NCI-H524 (cell line): ENCODE measurements at places on chromosomes 11 and 22.
A peak's percentile ranks its signal among the peaks of the same experiment; 100 is the strongest.

- DNase-seq, result no peak
These were observed 25.0 kb downstream of the SWAP70 start for GRCh38 chr11:9688716-9689511.

DNA sequence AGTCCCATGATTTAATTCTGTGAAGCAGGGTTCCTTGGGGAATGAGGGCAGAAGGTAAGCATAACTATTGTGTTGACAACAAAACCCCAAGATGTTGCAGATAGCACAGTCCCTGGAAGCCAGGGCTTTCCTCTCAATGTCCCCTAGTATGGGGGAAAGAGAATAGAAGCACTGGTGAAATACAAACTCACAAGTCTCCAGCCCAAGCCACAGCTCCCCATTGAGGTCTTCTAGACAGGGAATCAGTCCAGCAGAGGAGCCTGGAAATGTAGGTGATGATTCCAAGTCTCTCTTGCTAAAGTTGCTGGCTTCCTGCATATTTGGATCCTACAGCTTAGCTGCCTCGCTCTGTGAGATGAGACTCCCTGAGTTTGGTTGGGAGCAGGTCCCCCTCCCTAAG, 31.7 kb upstream of the DRD2 start:
- no peak for DNase-seq

DNA sequence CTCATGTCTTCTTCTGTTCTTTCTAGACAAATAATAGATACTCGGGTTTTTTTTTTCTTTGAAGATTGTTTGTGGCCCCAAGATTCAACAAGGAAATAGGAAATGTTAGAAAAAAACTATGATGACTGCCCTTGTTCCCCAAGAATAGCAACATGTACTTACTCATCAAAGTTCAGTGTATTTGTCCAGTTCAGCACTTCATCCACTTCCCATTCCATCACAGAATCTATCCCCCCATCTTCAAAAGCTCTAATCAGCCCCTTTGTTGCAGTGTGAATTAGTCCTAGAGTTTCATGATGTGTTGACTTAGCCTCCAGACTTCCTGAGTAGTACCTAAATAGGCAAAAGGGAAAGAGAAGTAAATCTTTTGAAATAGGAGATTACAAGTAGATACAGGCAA, 74.3 kb downstream of the C11orf65 start:
- no peak for DNase-seq

- peak; percentile 35 for DNase-seq
These were observed 1.2 kb upstream of the RASGRP2 start for GRCh38 chr11:64745189-64745520.

- DNase-seq, result no peak
These were observed 22.6 kb downstream of the ARHGEF17 start for GRCh38 chr11:73330569-73331093.

DNA sequence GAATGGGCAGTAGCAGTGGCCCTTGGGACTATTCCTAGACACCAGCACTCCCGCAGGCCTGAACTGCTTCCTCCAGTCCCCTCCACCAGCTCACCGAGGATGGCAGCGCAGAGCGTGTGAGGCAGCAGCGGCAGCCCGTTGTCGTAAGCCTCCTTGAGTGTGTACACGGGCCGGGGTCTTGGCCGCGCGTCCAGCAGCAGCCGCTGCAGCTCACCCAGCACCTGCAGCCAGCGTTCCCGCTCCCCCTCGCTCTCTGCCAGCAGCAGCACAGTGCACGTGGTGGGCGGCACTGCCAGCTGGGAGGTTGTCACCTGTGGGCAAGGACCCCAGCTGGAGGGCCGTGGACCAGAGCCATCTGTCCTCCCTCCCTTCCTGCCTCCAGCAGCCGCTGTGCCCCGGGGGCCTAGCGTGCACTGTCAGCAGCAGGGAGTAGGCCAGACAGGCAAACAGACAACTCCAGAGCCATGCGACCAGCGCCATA, 13.0 kb downstream of the CDC42BPG start:
- peak; percentile 59 for DNase-seq

- no peak for DNase-seq
These were observed 43.7 kb downstream of the MED15 start for GRCh38 chr22:20550851-20551744.

GRCh38 chr22:21761086-21761485, 25.5 kb upstream of the YPEL1 start:
- DNase-seq, result no peak

GRCh38 chr22:31230871-31231621, 18.9 kb downstream of the LIMK2 start:
- DNase-seq, result peak; percentile 12

DNA sequence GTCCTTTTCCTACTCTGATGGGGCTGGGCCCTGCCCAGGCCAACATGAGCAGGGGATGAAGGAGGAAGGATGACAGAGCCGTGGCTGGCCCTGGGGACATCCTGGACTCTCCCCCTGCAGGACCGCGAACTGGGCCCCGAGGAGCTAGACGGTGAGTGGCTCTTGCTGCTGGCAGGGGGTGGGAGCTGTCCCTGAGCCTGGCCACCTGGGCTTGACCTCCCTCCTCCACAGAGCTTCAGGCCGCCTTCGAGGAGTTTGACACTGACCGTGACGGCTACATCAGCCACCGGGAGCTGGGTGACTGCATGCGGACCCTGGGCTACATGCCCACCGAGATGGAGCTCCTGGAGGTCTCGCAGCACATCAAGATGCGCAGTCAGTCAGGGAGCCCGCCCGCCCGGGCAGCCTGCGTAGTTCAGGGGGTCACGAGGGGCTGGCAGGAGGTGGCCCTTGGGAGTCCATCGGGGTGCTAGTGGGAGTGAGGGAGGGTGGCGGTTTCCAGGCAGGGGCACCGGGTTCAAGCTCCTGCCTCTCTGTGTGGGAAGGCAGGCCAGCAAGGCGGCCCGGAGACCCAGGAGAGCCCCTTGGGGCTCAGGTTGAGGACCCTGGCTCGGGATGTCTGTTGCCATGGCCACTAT, 1.0 kb downstream of the CABP4 start:
- DNase-seq, result no peak

GRCh38 chr11:87722756-87723565, 452.3 kb downstream of the RAB38 start:
- peak; percentile 24 for DNase-seq

DNA sequence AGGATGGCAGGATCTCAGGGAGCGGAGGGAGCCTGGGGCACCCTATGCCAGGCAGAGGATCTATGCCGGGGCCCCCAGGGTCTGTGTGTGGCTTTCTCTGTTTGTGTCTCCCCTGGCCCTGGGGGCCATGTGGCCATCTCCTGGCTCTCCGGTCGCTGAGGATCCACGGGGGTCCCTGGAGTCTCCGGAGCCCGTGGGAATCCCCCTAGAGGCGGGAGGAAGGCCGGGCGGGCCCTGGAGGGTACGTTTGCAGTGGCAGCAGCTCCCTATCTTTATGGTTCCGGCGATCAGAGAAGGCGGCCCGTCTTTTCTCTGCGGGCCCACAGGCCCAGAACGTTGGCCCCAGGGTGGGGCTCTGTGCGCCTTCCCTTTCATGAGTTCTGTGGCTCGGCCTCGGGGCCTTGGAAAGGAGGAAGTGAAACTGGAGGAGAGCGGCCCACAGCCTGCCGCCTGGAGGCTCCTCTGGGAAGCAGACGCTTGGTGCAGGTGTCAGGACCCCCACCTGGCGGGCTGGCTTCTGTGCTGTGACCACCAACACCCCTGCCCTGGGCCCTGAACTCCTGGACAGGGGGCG, 82.1 kb downstream of the KCNQ1 start:
- DNase-seq, result no peak

GRCh38 chr11:44775366-44775984, 48.7 kb downstream of the TSPAN18 start:
- DNase-seq, result no peak

GRCh38 chr11:45895553-45896259, 10.3 kb downstream of the MAPK8IP1 start:
- DNase-seq, result no peak

DNA sequence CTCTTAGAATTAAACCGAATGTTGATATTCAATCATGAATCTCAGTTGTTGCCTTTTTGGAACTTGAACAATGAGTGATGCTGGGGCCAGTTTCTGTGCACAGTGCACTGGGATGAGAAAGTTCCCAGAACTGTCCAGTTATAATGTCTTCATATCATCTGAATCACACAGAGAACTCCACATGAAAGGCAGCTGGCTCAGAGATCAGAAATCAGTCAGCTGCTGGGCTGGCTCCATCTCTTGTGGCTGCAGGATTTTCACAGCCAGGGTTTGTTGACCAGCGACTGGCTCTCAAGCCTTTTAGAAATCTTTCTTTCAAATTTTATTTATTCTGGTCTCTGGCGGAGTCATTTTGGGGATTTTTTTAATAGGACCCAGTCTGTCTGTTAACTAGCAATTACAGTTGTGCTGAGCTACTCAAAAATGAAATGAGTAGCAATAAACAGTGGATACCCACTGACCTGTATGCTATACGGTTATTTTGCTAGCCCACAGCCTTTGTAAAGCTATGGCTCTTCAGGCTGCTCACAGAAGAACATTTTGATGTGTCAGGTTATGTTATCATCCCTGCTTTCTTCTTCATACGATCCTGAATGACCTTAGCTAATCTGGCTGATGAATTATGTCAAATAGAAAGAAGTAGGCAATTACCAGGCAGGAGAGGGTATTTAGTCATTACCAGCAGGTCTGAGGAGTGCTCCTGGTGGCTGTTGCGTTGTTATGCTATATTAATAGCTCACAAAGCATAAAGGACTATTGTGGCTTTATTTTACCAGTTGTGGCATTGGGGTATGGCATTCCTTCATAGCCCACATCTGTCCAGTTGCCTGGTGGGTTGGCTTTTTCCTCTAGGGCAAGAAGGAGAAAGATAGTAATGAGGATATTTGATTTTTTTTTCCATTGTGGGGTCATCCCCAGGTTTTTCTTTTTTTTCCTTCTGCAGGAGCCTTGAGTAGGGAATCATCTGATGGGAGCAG, 3.6 kb downstream of the FAT3 start:
- no peak for DNase-seq

DNA sequence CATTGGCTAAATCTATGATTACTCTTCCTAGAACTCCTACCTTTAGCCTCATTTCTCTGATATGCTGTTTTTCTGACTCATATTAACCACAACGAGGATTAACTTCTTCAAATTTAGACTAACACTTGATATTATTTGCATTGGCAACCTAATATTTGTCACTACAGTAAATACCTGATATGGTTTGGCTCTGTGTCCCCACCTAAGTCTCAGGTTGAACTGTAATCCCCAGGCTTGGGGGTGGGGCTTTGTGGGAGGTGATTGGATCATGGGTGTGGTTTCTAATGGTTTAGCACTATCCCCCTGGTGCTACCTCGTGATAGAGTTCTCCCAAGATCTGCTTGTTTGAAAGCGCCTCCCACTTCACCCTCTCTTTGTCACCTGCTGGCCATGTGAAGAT, 17.1 kb upstream of the MED17 start:
- no peak for DNase-seq

GRCh38 chr11:94130298-94131046, 1.8 kb downstream of the PANX1 start:
- no peak for DNase-seq

GRCh38 chr11:27427183-27427980, 45.2 kb downstream of the LGR4 start:
- no peak for DNase-seq

GRCh38 chr11:1138097-1138496, 19.7 kb upstream of the MUC5AC start:
- DNase-seq, result no peak

- DNase-seq, result no peak
These were observed 452.7 kb upstream of the CCDC179 start for GRCh38 chr11:23313001-23313400.
